HFF-Myc (cell line): ENCODE measurements at places on chromosomes 7 and 10.

DNA sequence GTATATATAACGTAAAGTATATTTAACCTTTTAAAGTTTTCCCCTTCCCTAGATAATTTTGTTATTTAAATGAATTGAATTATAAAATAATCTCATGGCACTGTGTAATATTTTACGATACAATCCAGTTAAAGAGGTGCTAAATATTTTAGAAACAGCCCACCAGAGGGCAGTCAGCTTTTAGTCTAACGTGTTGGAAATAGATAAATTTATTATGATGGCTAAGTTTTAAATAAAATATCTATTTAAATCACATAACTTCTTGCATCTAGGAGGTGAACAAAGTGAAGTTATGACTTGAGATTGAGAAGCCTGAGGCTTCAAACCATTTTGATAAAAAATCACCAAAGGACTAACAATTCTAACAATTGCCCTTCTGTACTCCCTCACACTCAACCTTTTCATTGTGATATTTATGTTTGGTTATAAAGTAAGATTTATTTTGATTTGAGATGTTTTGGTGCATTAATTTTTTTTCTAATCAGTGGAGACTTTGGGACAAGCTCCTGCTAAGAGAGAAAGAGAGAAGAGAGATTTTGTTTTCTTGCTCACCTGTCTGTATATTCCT lies 171.5 kb upstream of the SP4 start:
- DNase-seq = no peak

DNA sequence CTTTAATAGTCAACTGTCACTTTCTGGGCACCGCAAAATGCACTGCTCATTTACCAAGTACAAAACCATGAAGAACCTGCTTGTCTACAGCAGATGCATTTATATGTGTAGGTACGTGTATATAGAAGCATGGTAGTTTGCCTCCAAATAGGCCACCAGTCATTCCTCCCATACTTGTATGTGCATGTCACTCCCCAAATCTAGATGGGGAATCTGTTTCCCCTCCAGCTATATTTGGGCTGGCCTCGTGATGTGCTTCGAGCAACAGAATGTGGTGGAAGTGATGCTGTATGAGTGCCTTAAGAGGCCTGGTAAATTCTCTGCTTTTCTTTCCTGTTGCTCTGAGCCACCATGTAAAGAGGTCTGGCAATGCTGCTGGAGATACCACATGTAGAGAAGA lies 47.1 kb downstream of the PSMC2 start:
- no peak for DNase-seq

DNA sequence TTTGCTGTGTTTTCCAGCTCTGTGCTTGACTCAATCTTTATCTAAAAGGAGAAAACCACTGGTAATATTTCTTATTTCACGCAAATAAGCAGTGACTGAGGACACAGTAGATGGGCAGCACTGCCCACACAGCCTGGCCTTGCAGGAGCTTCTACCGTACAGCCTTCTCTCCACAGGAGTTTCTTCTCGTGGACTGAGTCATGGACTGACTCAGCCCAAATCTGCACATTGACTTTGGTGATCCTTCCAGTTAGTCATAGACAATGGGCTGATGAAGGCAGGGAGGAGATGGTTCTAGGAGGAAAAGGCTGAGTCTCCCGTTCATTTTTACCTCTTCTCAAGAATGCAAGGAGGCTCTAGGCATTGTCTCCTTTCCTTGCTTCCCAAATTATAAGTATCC lies 200.7 kb downstream of the RAPGEF5 start:
- no peak for DNase-seq

DNA sequence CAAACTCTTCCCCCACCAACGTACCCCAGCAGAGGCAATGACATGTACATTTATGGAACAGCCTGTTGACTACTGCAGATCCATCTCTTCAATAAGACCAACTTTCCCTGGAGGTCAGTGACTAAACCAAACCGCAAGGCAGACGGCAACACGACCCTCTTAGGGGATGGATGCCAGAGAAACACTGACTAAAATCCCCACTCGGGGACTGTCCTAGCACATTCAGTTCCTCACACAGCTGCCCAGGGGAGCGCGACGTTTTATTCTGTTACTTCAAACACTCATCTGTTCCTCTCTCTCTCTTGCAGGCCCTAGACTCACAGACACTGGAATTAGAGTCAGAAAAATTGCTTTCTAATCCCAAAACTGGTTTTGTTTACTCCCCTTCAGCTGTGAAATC lies 146.5 kb upstream of the PRSS1 start:
- DNase-seq = no peak

DNA sequence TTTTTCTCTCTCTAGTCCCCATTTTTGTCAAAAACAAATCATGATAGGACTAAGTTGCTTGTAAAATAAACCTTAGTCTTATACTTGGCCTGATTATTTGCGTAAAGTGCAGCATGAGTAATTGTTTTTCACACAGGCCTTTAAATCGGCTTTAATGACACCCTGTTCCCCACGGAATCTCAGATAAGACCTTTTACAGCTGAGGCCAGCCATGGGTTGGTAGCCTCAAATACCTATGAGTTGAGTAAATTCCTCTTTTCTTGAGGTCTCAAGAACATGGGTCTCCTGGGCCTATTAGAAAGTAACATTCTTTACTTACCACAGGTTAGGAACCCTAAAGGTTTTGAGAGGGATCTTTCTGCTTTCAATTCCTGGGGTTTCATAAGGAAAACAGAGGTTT lies 761.0 kb upstream of the PHF14 start:
- DNase-seq = no peak

DNA sequence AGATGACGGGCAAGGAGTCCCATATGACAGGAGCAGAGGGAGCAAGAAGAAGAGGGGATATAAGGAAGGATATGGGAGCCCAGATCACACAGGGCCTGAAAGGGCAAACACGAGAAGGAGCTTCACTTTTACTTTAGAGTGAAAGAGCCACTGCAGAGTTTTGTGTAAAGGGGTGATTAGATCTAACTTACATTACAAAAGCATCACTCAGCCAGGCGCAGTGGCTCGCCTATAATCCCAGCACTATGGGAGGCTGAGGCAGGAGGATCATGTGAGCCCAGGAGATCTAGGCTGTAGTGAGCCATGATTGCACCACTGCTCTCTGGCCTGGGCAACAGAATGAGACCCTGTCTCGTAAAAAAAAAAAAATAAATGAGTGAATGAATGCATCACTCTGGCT lies 91.1 kb downstream of the MPP7 start:
- DNase-seq = no peak

DNA sequence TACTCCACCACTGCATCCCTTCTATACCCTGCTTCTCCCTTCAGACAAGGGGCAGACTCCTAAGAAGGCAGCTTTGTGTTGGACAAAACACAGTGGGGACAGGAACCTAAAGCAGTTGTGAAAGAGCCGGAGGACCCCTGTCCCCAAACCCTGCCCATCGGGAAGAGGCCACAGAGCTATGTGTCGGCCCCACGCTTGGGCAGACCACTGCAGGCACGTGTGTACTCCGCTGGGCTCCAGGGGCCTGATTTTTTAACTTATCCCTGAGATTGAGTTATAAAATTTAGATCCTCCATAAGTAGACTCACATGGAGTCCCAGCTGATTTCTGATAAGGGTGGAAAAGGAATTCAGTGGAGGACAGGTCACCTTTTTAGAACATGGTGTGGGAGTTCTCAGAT lies 310.5 kb downstream of the ADARB2 start:
- no peak for DNase-seq

DNA sequence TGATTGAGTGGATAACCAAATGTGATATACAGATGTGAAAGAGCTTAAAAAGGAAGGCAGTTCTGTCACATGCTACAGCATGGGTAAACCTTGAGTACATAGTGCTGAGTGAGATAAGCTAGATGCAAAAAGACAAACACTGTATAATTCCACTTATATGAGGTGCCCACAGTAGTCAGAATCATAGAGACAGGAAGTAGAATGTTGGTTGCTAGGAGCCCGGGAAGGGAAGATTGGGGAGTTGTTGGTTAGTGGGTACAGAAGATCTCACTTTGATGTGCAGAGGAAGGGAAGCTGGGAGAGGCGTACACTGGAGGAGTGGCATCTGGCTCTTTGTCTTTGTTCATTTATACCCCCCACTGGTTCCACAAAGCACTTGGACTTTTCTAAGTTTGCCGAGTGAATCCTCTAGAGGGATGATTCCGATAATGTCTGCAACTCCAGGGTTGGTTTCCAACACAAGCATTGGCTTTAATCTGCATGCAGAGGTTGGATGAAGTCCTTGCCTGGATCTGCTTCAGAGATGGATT lies 39.5 kb downstream of the TSPAN14 start:
- no peak for DNase-seq

- DNase-seq = no peak
These were observed 250.6 kb downstream of the CALN1 start for GRCh38 chr7:72161534-72161933.

GRCh38 chr10:98354491-98354890 lies 60.5 kb downstream of the PYROXD2 start:
- DNase-seq = no peak

GRCh38 chr10:103720964-103721335 lies 134.4 kb downstream of the SH3PXD2A start:
- DNase-seq = no peak

DNA sequence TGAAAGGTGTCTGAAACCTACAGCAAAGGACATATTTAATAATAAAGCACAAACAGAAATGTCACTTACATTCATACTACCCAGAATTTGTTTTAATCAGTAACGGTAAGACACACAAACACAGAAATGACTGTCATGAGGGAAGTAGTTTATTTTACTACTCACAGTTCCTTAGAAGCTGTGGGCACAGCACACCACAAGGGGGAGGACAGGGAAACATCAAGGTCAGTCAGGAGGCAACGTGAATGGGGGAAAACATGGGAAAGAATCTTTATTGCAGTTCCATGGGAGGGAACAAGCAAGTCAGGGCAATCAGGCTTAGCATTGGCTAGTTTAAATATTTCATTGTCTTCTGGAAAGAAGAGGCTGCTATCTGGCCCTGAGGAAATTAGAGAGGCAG lies 123.8 kb upstream of the PDSS1 start:
- no peak for DNase-seq

DNA sequence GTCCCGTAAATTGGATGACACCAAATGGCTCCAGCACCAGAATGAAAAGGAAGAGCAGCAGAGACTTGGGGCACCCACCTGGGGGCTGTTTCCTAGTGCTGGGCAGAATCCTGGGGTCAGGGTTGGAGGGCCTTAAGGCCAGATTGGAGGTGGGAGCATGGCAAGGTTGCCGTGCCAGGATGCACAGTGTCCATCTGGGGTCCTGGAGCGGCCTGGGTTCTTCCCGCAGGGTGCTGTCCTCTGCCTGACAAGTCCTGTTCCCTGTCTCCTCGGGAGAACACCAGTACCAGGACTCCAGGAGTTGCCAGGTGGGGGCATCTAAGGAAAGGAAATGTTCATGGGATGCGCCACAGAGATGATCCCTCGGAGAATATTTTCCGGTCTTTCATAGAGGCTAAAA lies 42.8 kb downstream of the MGMT start:
- DNase-seq = no peak

GRCh38 chr7:41830271-41830670 lies 127.4 kb upstream of the INHBA start:
- no peak for DNase-seq

GRCh38 chr7:29247224-29247962 lies 52.8 kb downstream of the CHN2 start:
- no peak for DNase-seq

- DNase-seq = no peak
These were observed 851 bp upstream of the GOT1 start for GRCh38 chr10:99431190-99431760.

- DNase-seq = no peak
These were observed 803.0 kb downstream of the GRM8 start for GRCh38 chr7:126449611-126450268.

DNA sequence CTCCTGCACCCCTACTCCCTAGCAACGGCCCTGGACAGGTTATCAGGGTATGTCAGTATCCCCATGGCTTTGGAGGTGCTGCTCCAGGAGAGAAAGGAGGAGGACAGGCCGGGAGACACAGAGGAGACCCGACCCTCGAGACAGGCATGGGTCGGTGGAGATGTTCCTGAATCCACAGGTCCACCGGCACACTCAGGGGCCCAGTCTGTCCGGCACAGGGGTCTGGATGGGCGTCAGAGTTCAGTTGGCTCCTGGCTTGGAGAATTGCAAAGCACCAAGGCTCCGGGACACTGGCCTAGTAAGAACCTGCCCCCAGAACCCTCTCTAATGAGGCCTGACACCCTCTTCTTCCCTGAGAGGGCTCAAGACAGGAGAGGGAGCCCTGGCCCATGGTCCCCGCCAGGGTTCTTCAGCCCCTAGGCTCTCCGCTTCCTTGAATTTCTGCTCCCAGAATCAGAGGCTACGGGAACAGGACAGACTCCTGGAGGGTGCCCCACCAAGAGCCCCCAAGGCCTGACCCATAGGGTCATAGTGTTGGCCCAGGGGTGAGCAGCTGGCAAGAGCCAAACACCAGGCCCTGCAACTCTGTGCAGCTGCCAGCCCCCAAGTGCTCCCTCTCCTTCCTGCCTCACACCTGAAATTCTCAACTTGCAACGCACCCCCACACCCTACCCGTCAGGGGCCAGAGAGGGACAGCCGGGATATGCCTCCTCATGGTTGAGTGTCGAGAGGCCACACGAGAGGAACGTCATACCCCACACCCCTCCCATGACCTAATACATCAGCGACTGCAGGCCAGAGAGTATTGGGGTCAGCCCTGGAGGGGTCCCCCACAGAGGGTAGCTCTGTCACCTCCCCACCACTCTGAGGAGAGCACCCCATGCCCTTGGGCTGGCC lies 5.5 kb upstream of the IRF5 start:
- DNase-seq = no peak

DNA sequence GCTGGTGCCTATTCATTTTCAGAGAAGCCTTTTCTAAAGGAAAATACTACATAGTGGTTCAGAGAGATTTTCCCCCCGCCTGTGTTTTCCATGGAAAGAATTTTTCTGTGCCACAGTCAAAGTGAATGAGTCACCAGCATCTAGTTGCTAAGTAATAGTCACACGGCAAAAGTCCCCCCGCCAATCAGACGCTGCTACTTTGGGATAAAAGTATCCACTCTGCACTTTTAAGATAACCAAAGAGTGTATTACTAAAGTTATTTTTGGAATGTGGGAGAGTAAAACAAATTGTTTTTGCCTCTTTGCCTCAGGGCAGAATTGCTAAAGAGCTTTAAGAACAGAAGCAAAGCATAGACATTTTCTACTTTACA lies 23.5 kb downstream of the ABLIM1 start:
- peak; percentile 76 for DNase-seq

- DNase-seq = peak; percentile 44
These were observed 533.3 kb upstream of the GHITM start for GRCh38 chr10:83605783-83606630.

DNA sequence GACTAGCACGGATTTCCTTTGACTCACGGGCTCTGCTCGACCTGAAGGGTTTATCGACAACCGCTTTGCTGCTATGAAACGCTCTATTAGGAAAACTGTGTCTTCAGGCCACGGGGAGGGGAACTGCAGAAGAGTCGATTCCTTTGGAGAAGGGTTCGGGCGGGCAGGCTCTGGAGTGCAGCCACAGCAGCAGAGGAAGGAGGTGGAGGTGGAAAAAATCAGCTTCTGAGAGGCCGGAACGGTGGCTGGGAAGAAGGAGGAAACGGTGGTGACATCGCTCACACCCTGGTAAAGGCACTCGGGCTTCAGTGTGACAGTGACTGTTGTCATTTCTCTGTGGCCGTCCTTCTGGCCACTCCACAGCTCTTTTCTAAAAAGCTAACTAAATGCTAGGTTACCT lies 64.6 kb upstream of the MGMT start:
- no peak for DNase-seq

GRCh38 chr7:84790882-84791281 lies 396.0 kb downstream of the SEMA3D start:
- DNase-seq = no peak
